ENCODE measurements at places on chromosomes 2 and 18. TPM values are rescaled to one million over a fixed set of nuclear protein-coding genes. Genes with fewer than 3 reads are reported as not detected.
A peak's percentile ranks its signal among the peaks of the same experiment; 100 is the strongest.

DNA sequence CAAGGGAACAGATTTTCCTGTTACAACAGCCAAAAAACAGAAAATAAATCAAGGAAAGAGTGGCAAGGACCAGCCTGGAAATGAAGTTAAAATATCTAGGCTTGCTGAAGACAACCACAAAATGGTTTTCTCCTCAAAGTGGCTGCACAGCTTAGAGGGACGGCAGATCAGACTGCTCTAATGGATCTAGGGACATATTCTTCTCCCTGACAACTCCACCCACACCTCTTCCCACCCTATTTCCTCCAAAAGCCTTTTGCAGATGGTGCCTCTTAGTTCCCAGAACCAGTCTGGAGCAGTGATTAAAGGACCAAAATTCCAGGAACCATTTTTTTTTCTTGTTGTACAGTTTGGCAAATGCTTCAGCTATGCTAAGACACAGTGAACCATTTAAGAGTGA, 220.2 kb upstream of the SIX2 start:
- no peaks in the 10 kb centered on the region for H3K36me3 ChIP-seq
- H3K27ac ChIP-seq = no peak overlapping the region
- DNase-seq = no peak
- H3K4me1 ChIP-seq = no peaks in the 10 kb centered on the region
- no peaks in the 10 kb centered on the region for H3K27me3 ChIP-seq

GRCh38 chr2:69216535-69217332, 170.3 kb downstream of the GFPT1 start:
- no peaks in the 10 kb centered on the region for H3K36me3 ChIP-seq
- H3K4me3 ChIP-seq = no peak overlapping the region
- no peaks in the 10 kb centered on the region for H3K4me1 ChIP-seq
- no peak overlapping the region for H3K27ac ChIP-seq
- no peak for DNase-seq

GRCh38 chr18:73777356-73778031, 370.1 kb downstream of the FBXO15 start:
- H3K27me3 ChIP-seq = no peaks in the 10 kb centered on the region
- H3K36me3 ChIP-seq = no peaks in the 10 kb centered on the region
- DNase-seq = no peak
- H3K4me1 ChIP-seq = no peaks in the 10 kb centered on the region
- H3K4me3 ChIP-seq = no peak overlapping the region
- no peak overlapping the region for H3K27ac ChIP-seq

DNA sequence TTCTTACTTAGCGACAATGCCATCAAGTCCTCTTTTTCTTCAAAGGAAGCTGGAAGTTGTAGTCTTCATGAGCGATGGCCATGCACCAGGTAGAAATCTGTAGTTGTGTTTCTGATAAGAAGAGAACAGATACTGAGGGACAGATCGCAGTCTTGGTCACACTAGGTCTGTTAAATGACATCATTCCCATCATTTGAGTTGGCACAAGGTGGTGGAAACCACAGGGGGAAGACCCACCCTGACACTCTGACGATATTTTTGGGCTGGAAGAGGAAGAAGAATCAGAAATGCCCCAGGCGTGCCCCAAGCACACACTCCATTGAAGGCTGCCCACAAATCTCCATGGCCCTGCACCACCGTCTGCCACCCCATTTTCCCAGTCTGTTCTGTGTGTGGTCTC, 89.0 kb upstream of the BOD1L2 start:
- no peak for DNase-seq
- H3K27ac ChIP-seq = no peak overlapping the region
- no peaks in the 10 kb centered on the region for H3K36me3 ChIP-seq
- H3K4me3 ChIP-seq = no peak overlapping the region

GRCh38 chr2:82591718-82592117, 1867.4 kb downstream of the SUCLG1 start:
- H3K27ac ChIP-seq = no peak overlapping the region
- H3K27me3 ChIP-seq = no peaks in the 10 kb centered on the region
- no peak overlapping the region for H3K4me3 ChIP-seq
- DNase-seq = no peak
- H3K4me1 ChIP-seq = no peaks in the 10 kb centered on the region

DNA sequence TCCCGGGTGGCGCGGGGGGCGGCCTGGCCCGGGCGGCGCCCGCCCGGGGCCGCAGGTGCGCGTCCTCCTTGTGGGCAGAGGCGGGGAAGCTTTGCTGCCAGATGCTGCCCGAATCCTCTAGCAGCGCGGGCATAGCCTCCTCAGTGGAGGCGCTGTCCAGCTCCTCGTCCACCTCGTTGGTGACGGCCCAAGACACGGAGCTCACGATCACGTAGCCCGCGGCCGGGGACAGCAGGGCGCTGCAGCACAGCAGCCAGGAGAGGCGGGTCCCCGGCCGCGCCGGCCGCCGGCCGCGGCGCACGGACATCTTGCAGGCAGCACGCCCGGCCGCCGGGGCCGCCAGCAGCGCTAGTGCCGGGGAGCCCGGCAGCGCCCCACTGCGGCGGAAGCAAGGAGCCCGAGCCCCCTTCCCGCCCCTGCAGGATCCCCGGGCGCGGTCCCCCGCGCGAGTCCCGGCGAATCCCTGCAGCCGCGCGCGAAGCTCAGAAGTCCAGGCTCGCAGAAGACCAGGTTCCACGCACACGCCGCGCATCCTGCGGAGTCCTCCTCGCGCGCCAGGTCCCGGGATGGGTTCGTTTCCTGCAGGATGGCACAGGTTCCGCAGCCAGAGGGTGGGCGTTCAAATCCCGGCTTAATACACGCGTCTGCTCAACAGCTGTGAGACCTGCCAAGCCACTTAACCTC, at the start of gene CREG2:
TSS of gene CREG2 (minus strand) at position 353 of the 684 bp plus-strand sequence. CDS start at position 307, 46 bp downstream.
- peak; percentile 14 for DNase-seq
- H3K4me3 ChIP-seq = no peak within 1 kb of the TSS
- no peak within 1 kb of the TSS for H3K27ac ChIP-seq
- H3K4me1 ChIP-seq = no peaks in the 10 kb centered on the region
- no peaks in the 10 kb centered on the region for H3K36me3 ChIP-seq

DNA sequence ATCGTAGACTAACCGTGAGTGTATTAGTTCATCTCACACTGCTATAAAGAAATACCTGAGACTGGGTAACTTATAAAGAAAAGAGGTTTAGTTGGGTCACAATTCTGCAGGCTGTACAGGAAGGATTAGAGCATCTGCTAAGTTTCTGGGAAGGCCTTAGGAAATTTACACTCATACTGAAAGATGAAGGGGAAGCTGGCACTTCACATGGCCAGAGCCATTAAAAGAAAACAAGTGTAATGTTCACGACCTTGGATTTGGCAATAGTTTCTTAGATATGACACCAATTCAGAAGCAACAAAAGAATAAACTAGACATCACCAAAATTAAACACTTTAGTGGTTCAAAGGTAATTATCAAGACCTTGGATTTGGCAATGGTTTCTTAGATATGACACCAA, 23.8 kb downstream of the ABCB11 start:
- no peak overlapping the region for H3K4me3 ChIP-seq
- H3K4me1 ChIP-seq = peaks cover 1% of the 10 kb centered on the region
- H3K27me3 ChIP-seq = no peaks in the 10 kb centered on the region
- no peaks in the 10 kb centered on the region for H3K36me3 ChIP-seq

DNA sequence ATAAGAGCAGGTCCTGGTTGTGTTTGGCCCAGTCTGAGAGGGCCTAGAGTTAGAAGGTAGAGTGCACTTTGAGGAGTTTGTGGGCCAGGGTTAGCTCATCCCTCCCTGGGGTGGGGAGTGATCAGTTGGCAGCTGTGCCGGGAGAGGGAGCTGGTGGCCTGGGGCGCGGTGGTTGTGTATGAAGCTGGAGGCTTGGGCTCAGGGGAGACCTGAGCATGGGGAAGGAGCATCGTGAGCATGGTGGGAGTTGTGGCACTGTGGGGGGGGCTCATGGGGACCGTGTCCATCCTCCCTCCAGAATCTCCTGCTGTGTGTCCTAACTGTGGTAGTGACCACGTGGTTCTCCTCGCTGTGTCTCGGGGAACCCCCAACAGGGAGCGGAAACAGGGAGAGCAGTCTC, 13.6 kb downstream of the STK11IP start:
- peaks cover 19% of the 10 kb centered on the region for H3K4me1 ChIP-seq
- no peak overlapping the region for H3K27ac ChIP-seq
- no peaks in the 10 kb centered on the region for H3K36me3 ChIP-seq
- DNase-seq = no peak

GRCh38 chr18:13218368-13218991, at the start of gene LDLRAD4:
LDLRAD4 (plus strand) TSS chr18:13218760.
- H3K27me3 ChIP-seq = peaks cover 47% of the 10 kb centered on the region
- no peaks in the 10 kb centered on the region for H3K36me3 ChIP-seq
- peak within 1 kb of the TSS; percentile 10 for H3K4me3 ChIP-seq
- H3K4me1 ChIP-seq = peaks cover 20% of the 10 kb centered on the region
- DNase-seq = no peak

DNA sequence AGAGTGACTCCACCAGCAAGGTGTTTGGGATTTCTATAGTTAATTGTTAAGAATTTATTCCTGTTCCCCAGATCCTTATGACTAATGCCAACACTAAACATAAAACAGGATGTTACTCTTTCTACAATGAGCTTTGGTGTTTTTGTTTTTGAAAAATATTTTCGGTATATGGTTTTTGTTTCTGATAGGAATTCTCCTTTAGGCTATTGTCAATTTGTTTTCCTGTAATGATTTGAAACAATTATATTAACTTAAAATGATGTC, 182.6 kb downstream of the AGAP1 start:
- no peak overlapping the region for H3K27ac ChIP-seq
- no peaks in the 10 kb centered on the region for H3K36me3 ChIP-seq
- no peaks in the 10 kb centered on the region for H3K27me3 ChIP-seq
- no peak overlapping the region for H3K4me3 ChIP-seq
- DNase-seq = no peak

- H3K4me1 ChIP-seq = no peaks in the 10 kb centered on the region
- H3K27me3 ChIP-seq = no peaks in the 10 kb centered on the region
- H3K4me3 ChIP-seq = no peak overlapping the region
- DNase-seq = no peak
Observed at GRCh38 chr2:204611017-204611631, 65.8 kb downstream of the PARD3B start.

GRCh38 chr18:11553098-11553940, 56.1 kb upstream of the SLC35G4 start:
- H3K4me3 ChIP-seq = no peak overlapping the region
- no peak overlapping the region for H3K27ac ChIP-seq
- peak; percentile 62 for DNase-seq
- H3K36me3 ChIP-seq = no peaks in the 10 kb centered on the region
- H3K4me1 ChIP-seq = no peaks in the 10 kb centered on the region
- H3K27me3 ChIP-seq = no peaks in the 10 kb centered on the region

GRCh38 chr18:9737472-9738121, 29.5 kb downstream of the RAB31 start:
- peaks cover 16% of the 10 kb centered on the region for H3K4me1 ChIP-seq
- peaks cover 11% of the 10 kb centered on the region for H3K36me3 ChIP-seq
- DNase-seq = no peak
- H3K27ac ChIP-seq = no peak overlapping the region
- H3K4me3 ChIP-seq = no peak overlapping the region

DNA sequence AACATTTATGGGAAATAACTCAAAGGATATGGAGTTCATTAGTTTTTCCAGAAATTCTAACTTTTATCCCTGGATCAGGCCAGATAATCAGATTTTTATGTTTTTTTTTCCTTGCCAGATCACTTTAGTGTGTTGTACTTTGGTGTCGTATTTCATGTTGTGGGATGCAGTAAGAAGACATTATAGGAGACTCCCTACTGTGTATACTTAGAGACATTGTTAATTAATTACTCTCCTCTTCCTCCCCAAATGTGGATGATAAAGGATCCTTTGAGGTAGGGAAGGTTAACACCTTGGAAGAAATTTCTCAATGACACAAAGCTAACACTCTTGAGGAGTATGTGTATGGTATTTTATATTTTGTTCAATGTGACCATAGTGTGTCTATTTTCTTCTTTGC, 120.5 kb downstream of the LYPD6B start:
- no peak for DNase-seq
- no peaks in the 10 kb centered on the region for H3K27me3 ChIP-seq
- no peak overlapping the region for H3K4me3 ChIP-seq
- H3K27ac ChIP-seq = no peak overlapping the region

DNA sequence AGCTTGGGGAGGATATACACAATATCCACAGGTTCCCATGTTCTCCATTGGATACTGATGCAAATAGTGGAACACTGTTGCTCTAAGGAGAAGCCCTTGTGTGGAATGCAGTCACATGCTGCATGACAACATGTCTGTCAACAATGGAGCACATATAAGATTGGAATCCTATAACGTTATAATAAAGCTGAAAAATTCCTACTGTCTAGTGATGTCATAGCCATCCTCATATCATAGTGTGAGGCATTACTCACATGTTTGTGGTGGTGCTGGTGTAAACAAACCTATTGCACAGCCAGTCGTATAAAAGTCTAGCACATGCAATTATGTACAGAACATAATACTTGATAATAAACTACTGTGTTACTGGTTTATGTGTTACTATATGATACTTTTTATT, 394.7 kb downstream of the FBXO15 start:
- no peaks in the 10 kb centered on the region for H3K36me3 ChIP-seq
- no peak overlapping the region for H3K27ac ChIP-seq
- H3K4me1 ChIP-seq = no peaks in the 10 kb centered on the region
- H3K4me3 ChIP-seq = no peak overlapping the region
- no peak for DNase-seq
- no peaks in the 10 kb centered on the region for H3K27me3 ChIP-seq

DNA sequence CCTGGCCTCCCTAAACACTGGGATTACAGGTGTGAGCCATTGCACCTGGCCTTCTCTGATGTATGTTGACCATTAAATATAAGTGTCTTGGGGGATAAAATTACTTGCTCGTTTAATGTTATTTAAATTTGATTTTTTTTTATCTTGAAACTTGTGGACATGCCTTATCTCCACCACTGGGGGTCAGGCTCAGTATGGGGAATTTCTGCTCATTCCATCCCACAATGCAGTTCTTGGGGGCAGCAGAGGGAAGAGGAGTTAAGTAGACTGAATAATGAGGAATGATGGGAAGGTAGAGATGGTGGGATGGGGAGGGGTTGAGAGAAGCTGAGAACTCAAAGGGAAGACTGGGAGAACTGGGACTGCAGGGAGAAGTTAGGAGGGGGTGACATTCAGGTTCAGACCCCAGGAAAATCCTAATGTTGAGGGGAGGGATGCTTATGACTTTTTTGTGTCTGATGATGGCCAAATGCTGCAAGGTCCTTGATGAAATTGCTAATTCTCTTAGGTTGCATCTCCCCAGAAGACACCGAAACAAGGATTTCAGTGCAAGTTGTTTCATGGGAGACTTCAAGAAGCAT, 174.2 kb downstream of the MIB1 start:
- peak; percentile 44 for DNase-seq
- H3K4me3 ChIP-seq = no peak overlapping the region
- H3K27ac ChIP-seq = no peak overlapping the region
- no peaks in the 10 kb centered on the region for H3K36me3 ChIP-seq
- peaks cover 1% of the 10 kb centered on the region for H3K27me3 ChIP-seq
- no peaks in the 10 kb centered on the region for H3K4me1 ChIP-seq

Gene COL4A3
- total RNA-seq = not detected

Data from K562 (cell line).